ENCODE measurements at places on chromosomes 2 and 18.

- no peak for DNase-seq
Measured at GRCh38 chr2:11610624-11611242, 59.3 kb downstream of the NTSR2 start.

GRCh38 chr2:96963316-96963715 is 23.1 kb downstream of the FAM178B start:
- DNase-seq: no peak

- DNase-seq: no peak
Measured at GRCh38 chr2:238497610-238498005, 70.9 kb downstream of the ASB1 start.

DNA sequence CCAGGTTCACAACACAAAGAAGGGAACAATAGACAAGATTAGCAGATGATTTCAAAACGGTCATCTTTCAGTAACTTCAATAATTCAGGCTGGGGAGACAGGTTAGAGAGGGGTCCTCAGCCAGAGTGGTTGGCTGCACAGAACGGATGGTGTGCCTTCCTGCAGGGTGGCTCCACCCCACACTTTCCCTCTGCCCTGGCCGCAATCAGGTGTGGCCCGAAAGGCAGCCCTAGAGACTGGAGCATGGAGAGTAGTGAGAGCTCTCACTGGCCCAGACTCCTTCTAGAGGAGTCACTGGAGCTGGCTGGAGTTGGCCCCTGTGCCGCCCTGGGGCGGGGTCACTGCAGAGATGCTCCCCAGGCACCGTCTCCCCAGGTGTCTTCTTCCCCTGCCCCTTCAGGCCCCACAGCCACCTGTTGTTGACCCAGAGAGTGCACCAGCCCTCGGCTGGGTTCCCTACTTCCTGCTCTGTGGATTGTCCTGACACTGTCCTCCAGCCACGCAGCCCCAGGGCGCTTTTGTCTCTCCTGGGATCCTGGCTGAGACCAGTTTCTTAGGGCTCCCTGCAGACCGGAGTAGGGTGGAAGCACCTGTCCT is 126.8 kb downstream of the PXDN start:
- no peak for DNase-seq
